ENCODE measurements at places on chromosomes 3 and 15.
A peak's percentile ranks its signal among the peaks of the same experiment; 100 is the strongest.

- peak; percentile 44 for DNase-seq
These were observed 58.0 kb downstream of the CMTM8 start for GRCh38 chr3:32296251-32297204.

DNA sequence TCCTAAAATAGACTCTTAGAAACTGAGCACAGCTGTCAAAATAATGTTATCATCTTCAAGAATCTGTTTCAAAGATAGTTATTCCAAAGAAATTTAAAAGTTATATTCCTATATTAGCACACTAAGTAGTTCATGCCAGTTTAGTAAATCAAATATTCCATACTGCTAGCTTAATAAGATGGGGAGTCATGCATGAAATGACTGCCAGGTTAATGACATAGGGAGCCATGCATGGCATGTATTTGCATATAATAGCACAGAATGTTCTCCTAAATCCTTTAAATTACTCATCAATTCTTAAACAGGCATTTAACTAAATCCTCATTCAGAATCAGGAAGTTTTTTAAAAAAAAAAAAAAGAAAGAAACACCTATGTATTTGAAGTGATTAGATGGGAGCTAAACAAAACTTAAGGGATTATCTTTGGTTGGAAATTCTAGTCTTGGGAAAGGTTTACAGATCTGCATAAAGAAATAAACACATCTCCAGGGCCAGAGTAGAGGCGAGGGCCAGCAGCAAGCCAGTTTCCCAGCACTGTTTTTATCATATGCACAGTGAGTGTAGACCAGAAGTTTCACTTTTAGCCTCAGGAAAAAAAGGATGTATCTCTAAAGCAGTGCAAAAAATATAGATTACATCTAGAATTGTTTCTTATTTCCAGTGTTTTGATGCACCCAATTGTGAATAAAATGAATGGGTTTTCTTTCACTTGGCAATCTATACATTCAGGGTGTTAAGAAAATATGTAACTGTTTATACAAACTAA lies 366.4 kb upstream of the AGTR1 start:
- DNase-seq = peak; percentile 74

- DNase-seq = no peak
These were observed 91.7 kb downstream of the CHSY1 start for GRCh38 chr15:101159936-101160815.

- peak; percentile 42 for DNase-seq
These were observed 562.8 kb downstream of the NR2F2 start for GRCh38 chr15:96893159-96893906.

DNA sequence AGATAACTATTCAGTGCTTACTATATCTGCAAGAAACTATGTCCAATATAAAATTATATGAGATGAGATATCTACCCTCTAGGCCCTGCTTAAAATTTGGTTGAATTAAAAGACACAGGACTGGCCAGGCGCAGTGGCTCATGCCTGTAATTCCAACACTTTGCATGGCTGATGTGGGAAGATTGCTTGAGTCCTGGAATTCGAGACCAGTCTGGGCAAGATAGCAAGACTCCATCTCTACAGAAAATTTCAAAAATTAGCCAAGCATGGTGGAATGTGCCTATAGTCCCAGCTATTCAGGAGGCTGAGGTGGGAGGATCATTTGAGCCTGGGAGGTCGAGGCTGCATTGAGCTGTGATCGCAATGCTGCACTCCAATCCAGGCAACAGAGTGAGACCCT lies 303.7 kb upstream of the UBE2E2 start:
- no peak for DNase-seq

DNA sequence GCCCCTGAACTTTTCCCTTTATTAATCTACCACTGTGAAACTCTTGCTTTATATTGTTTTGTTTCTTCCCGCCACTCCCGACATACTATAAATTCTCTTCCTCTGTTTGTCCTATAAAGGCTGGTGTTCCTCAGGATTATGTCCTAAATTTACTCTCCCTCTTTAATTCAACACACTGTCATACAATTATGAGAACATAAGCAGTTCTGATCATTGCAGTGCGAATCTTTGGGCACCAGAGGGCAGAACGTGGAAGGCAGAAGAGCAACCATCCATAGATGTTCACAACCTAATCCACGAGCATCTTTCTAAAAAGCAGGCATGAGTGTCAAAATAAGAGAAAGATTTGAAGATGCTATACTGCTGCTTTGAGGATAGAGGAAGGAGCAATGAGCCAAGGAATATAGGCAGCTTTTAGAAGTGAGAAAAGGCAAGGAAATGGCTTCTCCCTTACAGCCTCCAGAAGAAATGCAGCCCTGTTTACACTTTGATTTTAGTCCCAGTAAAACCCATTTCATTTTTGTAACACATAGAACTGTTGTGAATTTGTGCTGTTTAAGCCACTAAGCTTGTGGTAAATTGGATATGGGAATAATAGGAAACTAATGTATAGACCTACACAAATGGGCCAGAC lies 179.4 kb downstream of the GBE1 start:
- no peak for DNase-seq

Data from NCI-H526 treated with DMSO at 0.1 percent for 48 hours (cell line).